ENCODE measurements at places on chromosomes 1 and 21.

GRCh38 chr1:242187816-242188215 is 188.9 kb upstream of the MAP1LC3C start:
- DNase-seq, result no peak

DNA sequence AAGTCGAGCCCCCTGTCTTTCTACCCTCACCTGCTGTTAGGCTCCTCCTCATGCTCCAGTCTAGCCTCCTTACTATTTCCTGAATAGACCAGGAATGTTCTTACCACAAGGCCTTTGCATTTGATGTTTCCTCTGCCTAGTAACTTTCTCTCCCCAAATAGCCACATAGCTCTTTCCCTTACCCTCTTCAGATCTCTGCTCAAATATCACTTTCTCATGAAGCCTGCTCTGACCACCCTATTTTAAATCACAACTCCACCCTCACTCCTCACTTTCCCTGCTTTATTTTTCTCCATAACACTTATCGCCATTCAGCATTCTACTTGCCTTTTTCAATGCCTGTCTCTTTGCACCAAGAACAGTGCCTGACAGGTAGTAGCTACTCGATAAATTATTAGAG is 6.6 kb upstream of the CDCA8 start:
- no peak for DNase-seq

- no peak for DNase-seq
Observed at GRCh38 chr1:154154534-154155191, at the start of gene NUP210L. TSS of gene NUP210L (minus strand) at chr1:154155073.

- DNase-seq, result no peak
Observed at GRCh38 chr1:224696021-224696420, 79.9 kb downstream of the CNIH3 start.

- no peak for DNase-seq
Observed at GRCh38 chr1:174577681-174578080, 129.9 kb downstream of the GPR52 start.

DNA sequence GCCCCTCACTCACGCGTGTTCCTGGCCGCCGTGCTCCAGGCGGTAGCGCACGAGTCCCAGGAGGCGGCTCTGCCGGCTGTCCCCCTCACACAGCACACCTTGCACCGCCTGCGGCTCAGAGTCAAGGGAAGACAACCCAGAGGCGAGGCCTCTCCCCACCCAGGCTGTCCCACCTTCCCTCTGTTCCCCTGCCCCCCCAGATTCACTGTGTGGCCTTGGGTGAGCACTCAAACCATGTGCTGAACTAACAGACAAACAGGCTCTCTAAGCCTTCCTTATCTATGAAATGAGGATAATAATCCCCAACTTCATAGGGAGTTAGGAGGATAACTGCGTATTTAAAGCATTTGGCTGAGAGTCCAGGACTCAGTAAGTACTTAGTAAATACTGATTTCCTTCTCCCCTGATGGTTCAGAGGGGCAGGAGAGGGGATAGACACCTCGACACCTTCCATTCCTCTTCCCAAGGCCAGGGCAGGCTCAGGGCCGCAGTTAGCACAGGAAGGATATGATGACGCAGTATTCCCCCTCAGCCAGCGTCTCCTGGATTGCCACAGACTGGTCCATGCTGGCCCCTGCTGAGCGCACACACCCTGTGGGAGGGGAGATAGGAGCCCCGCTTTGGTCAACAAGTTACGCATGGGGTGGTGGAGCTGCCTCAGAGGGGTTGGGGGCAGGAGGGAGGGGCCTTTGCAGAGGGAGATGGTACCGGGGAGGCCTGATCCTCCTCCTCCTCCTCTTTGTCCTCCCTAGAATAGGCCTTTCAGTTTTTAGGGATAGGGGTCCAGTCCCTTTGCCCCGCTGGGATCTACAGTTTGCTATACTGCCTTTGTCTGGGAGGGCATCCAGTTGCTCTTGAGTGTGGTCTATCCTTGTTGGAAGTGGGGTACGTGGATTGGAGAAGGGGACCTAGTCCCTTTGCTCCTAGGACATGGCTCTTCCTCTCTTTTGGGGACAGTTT is 830 bp downstream of the INPP5B start:
- DNase-seq, result peak; percentile 71

GRCh38 chr1:221397141-221397540 is 344.7 kb downstream of the DUSP10 start:
- no peak for DNase-seq

DNA sequence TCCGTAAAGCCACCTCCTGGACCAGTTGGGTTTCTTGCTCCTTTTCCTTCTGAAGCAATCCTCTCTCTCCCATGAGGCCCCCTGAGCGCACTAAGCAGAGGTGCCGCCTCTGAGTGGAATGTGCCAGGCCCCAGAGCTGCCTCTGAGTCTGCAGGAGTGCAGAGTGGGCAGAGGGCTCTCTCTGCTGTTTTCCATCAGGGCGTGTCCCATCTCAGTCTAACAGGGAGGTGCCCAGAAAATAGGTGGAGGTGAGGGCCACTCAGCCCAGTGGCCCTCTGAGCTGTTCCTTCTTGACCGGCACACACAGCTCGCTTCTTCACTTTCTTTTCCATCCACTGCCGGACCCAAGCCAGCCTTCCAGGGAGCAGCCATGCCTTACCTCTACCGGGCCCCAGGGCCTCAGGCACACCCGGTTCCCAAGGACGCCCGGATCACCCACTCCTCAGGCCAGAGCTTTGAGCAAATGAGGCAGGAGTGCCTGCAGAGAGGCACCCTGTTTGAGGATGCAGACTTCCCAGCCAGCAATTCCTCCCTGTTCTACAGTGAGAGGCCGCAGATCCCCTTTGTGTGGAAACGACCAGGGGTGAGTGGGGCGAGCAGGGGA is at the start of gene CAPN9:
CAPN9 (plus strand) TSS at position 262 of the 604 bp plus-strand sequence; CDS start at position 371, 109 bp downstream.
- no peak for DNase-seq

GRCh38 chr1:186420923-186421322 is 40.0 kb downstream of the PDC start:
- DNase-seq, result no peak

- no peak for DNase-seq
Observed at GRCh38 chr1:46096269-46097148, 35.9 kb downstream of the PIK3R3 start.

DNA sequence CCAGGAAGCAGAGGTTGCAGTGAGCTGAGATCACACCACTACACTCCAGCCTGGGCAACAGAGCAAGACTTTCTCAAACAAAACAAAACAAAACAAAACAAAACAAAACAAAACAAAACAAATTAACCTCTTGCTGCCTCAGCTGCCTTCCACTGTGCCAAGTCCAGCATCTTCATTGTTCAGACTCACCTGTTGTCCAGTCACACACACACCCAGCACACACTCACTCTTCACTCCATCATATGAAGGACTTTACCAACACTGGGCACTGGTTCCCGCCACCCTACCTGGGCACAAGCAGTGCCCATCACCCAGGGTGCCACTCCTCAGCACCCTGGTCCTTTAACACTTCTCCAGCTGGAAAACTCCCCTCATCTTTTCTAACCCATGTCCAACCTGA is 14.6 kb downstream of the PYCR2 start:
- no peak for DNase-seq

- no peak for DNase-seq
Observed at GRCh38 chr1:15382601-15383518, 26.8 kb upstream of the EFHD2 start.

Data from right lobe of liver (tissue), 6 donors.